ENCODE measurements at places on chromosomes 5 and 9.

GRCh38 chr5:124583469-124584350 lies 162.7 kb downstream of the ZNF608 start:
- peak; percentile 23 for DNase-seq

- DNase-seq, result no peak
These were observed 46.8 kb upstream of the NKD2 start for GRCh38 chr5:961711-962240.

DNA sequence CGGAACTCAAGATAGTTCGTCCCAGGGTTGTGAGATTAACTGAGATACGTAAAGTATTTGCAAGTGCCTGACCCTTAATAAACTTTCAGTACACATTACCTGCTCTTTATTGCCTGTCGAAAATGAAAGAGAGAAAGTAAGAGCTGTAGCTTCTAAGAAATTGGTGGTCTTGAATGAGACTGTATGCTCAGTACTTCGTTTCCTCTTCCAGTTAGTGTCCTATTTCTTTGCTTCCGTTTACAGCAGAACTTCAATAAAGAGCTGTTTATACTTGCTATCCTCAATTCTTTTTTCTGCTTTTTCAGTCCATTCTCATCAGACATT lies 534 bp downstream of the SRFBP1 start:
- DNase-seq, result no peak

- DNase-seq, result no peak
These were observed 11.2 kb downstream of the ADAMTSL2 start for GRCh38 chr9:133545494-133546286.

- DNase-seq, result peak; percentile 33
These were observed 153.4 kb upstream of the MPDZ start for GRCh38 chr9:13432904-13433303.

DNA sequence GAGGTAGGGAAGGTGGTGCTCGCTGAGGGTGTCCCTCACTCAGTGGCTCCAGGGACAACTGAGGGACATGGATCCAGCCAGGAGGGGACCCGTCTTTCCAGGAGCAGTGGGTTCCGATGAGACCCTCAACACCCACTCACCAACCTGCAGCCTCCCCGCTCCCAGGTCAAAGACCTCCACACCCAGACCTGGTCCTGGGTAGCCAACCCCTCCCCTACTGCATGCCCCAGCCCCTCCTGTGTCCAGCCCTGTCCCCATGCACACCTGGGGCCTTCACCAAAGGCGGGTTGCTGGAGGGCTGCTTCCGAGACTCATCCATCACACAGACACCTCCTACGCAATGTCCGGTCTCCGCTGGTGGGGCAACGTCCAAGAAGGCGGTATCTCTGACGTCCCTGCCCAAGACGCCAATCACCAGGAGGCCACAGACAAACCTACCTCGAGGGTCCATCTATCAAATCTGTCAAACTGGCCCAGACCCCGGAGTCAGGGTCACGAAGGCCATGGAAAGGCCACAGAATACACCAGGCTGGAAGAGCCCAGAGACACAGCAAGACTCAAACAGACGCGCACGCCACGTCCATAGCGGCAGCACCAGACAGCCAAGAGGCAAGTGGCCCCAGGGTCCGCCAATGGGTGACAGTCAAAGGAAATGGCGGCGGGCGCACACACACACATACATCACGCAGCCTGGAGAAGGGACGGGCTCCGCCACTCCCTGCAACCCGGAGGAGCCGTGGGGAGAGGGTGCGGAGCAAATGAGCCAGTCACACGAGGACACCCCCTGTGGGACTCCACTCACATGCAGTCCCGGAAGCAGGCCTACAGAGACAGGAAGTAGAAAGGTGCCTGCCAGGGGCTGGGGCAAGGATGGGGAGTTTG lies 10.8 kb downstream of the NACC2 start:
- DNase-seq, result no peak

Data from A673 (cell line).